ENCODE measurements at places on chromosomes 4 and X. TPM values are rescaled to one million over a fixed set of nuclear protein-coding genes. Genes with fewer than 3 reads are reported as not detected.

DNA sequence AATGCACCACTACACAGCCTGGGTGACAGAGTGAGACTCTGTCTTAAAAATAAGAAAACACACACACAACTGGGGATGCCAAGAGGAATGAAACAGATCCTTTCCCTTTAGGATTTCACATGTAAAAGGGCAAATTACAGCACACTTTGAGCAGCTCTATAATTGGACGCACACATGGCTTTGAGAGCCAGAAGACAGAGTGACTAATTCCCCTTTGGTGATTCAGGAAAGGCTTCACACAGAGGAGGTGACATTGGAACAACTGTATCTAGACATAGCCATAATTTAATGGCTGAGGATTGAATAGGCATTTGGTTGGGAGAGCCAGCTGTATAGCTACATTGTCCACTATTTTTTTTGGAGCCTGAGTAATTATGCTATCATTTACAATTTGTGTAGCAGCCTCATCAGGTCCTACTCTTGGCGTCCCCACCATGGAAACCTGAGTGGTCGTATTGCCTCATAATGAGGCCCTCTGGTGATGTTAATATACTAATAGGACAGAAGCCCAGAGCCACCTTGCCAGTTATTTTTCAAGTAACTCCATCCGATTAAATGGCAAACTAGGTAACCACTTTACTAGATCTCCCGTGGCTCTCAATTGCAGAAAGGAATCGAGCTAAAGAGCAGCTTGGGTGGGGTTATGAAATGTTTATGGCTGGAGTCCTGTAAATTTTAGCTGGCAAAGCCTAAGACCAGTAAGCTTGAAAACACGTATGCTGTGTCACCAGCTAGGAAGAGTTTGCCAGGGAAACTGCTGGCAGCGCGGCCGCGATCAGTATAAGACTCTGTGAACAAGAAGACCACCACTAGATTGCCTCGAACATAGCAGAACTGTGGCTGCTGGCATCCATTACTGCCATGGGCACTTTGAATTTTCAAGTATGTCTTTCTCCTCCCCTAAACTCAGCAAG, 8.5 kb upstream of the PPEF1 start:
- H3K4me1 ChIP-seq = peaks cover 11% of the 10 kb centered on the region
- no peaks in the 10 kb centered on the region for H3K36me3 ChIP-seq
- H3K27ac ChIP-seq = no peak overlapping the region
- H3K4me3 ChIP-seq = no peak overlapping the region
- H3K27me3 ChIP-seq = no peaks in the 10 kb centered on the region

DNA sequence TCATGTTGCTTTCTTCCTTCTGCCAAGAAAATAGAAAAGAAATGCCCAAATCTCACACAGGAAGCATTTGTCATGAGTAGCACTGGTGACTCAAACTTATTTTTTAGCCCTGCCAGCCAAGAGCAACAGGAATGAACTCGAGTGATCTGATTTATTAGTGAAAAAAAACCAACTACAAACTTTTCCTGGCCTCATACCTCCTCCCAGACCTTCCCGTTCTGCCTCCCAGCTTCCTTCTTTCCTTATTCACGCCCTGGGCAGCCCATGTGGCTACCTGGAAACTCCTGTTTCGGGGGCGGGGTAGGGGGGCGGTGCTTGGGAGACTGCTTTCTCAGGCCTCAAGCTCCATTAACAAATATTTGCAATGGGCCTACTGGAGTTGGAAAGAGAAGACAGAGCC, 178.5 kb downstream of the NHS start:
- peaks cover 22% of the 10 kb centered on the region for H3K4me1 ChIP-seq
- no peak overlapping the region for H3K27ac ChIP-seq
- no peaks in the 10 kb centered on the region for H3K36me3 ChIP-seq
- no peak overlapping the region for H3K4me3 ChIP-seq
- H3K27me3 ChIP-seq = no peaks in the 10 kb centered on the region

- no peaks in the 10 kb centered on the region for H3K36me3 ChIP-seq
- no peaks in the 10 kb centered on the region for H3K4me1 ChIP-seq
- DNase-seq = no peak
- no peak overlapping the region for H3K4me3 ChIP-seq
These were observed 144.3 kb upstream of the PAQR3 start for GRCh38 chr4:79083406-79084010.

DNA sequence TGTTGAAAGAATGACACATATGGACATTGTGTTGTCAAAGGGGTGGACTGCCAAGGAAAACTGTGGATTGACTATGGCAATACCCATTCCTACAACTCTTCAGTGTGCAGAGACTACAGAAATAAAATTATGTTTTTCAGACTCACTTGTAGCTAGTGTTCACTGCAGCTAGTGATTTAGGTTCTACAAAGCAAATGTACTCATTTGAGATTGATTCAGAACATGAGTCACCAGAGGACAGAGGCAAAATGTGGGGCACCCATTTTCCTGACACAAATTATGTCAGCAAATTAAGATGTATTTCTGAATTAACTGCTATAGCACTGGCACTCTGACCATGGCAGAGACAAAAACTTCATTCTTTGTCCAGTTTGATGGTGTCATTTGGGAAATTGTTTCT, 40.7 kb downstream of the SPCS3 start:
- H3K27ac ChIP-seq = no peak overlapping the region
- H3K4me1 ChIP-seq = peaks cover 8% of the 10 kb centered on the region
- H3K27me3 ChIP-seq = no peaks in the 10 kb centered on the region

GRCh38 chrX:23803931-23804381, 21.0 kb downstream of the SAT1 start:
- DNase-seq = no peak
- no peaks in the 10 kb centered on the region for H3K36me3 ChIP-seq
- H3K27me3 ChIP-seq = no peaks in the 10 kb centered on the region
- H3K4me1 ChIP-seq = no peaks in the 10 kb centered on the region
- no peak overlapping the region for H3K27ac ChIP-seq

LANCL3 gene
- 2.5 TPM for total RNA-seq

All from vagina (tissue), 2 donors.